ENCODE measurements at places on chromosomes 2 and 18. TPM values are rescaled to one million over a fixed set of nuclear protein-coding genes. Genes with fewer than 3 reads are reported as not detected.

- H3K27ac ChIP-seq = no peak overlapping the region
- no peaks in the 10 kb centered on the region for H3K27me3 ChIP-seq
- H3K36me3 ChIP-seq = no peaks in the 10 kb centered on the region
- H3K4me1 ChIP-seq = no peaks in the 10 kb centered on the region
Observed at GRCh38 chr2:11245322-11245721, 90.1 kb downstream of the SLC66A3 start.

DNA sequence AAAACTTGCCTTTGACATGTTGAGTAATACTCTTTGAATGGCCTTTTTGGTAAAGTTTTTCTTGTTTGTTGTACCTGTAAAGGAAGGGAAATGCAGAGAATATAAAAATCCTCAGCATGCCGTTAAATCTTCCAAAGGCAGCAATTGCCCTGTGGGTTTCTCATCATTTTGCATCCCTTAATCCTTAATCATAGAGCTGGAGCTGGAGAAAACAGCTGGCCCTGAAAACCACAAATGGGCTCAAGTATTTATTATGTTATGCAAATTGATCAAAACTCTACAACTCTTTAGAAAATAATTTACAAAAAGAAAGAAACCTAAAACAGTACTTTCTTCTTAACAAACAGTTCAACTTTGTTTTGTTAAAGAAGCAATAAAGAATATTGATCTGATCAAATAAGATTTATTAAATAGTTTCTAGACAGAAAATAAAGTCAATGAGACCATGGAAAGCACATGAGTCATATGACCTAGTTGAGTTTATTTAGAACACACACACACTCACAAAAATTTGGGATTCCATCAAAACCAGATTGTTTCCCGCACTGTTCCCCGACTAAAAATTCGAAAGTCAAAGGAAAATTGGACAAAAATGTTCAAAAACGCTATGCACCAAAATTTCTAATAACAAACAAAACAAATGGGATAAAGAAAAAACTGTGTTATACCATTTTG is 309.0 kb downstream of the GULP1 start:
- H3K27me3 ChIP-seq = no peaks in the 10 kb centered on the region
- no peak for DNase-seq
- H3K4me1 ChIP-seq = no peaks in the 10 kb centered on the region
- no peaks in the 10 kb centered on the region for H3K36me3 ChIP-seq
- H3K27ac ChIP-seq = no peak overlapping the region

DNA sequence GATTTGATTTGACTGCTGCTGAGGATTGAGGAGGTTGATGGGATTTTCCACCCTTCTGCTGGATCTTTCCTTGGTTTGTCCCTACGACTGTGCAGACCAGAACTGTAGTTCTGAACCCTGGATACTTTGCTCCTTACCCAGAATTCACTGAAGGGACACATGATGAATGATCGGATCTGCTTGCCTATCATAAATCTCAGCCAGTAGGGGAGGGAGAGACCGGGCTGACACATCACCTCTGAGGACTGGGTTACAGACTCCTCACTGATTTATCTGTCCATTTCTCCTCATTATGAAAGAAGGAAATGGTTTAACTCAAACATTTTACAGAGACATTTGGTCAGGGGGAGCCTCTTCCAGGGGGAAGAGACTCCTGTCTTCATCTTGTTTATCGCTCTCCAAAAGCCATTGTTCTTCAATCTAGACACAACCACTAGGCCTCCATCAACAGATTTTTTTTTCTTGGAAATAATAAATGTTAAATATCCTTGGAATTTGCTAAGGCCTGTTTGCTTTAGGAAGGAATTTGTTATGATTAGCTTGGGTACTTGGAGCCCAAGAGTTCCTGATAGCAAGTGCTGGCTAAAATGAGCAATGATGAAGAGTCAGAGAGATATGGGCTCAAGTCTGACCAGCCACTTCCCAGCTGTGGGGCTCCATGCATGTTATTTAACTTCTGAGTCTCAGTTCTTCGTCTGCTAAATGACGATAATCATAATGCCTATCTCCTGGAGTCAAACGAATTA is 925.5 kb downstream of the SLC4A3 start:
- H3K27ac ChIP-seq = no peak overlapping the region
- no peaks in the 10 kb centered on the region for H3K4me1 ChIP-seq
- DNase-seq = no peak
- H3K27me3 ChIP-seq = no peaks in the 10 kb centered on the region
- H3K4me3 ChIP-seq = no peak overlapping the region

The ANKRD62 gene
- total RNA-seq = not detected

GRCh38 chr18:55503167-55503820 is 84.7 kb downstream of the TCF4 start:
- no peak for DNase-seq
- H3K27me3 ChIP-seq = peaks cover 5% of the 10 kb centered on the region
- H3K36me3 ChIP-seq = no peaks in the 10 kb centered on the region
- no peaks in the 10 kb centered on the region for H3K4me1 ChIP-seq

The GKN2 gene
- total RNA-seq = not detected

The TLX2 gene
- 0.69 TPM for total RNA-seq

The TMEM214 gene
- total RNA-seq = 70.8 TPM

- no peaks in the 10 kb centered on the region for H3K4me1 ChIP-seq
- no peak overlapping the region for H3K27ac ChIP-seq
- no peak for DNase-seq
- H3K4me3 ChIP-seq = no peak overlapping the region
Observed at GRCh38 chr2:54809819-54810218, 86.4 kb downstream of the EML6 start.

DNA sequence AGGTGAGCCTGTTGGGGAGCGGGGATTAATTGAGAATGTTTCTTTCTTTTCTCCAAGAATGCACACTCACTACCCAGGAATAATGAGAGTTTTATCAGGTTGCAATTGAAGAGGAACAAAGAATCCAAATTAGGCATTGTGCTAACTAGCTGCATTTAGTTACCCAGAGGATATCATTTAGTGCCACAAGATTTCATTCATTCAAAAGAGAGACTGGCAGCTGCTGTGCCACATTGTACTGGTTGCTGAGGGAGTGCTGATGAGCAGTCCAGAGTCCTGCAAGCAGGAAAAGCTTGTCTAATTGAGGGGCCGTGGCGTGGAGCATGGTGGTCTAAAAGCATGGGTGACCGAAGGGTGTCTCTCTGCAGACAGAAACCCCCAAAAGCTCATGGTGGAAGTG is 97.6 kb downstream of the CTAGE1 start:
- H3K4me3 ChIP-seq = no peak overlapping the region
- H3K4me1 ChIP-seq = no peaks in the 10 kb centered on the region
- no peaks in the 10 kb centered on the region for H3K36me3 ChIP-seq
- no peak overlapping the region for H3K27ac ChIP-seq

- H3K27me3 ChIP-seq = peaks cover 2% of the 10 kb centered on the region
- no peaks in the 10 kb centered on the region for H3K36me3 ChIP-seq
- H3K4me1 ChIP-seq = peaks cover 10% of the 10 kb centered on the region
Observed at GRCh38 chr2:203687165-203687564, 19.3 kb upstream of the CD28 start.

The NAT8 gene
- total RNA-seq = not detected

All from activated naive CD8-positive, alpha-beta T cell treated with anti-CD3 and anti-CD28 coated beads, Interleukin-2, amount 10 ng/mL, durations not matched to agents 7 days and 5 days (primary cell).